ENCODE measurements at places on chromosomes 11 and 22.

DNA sequence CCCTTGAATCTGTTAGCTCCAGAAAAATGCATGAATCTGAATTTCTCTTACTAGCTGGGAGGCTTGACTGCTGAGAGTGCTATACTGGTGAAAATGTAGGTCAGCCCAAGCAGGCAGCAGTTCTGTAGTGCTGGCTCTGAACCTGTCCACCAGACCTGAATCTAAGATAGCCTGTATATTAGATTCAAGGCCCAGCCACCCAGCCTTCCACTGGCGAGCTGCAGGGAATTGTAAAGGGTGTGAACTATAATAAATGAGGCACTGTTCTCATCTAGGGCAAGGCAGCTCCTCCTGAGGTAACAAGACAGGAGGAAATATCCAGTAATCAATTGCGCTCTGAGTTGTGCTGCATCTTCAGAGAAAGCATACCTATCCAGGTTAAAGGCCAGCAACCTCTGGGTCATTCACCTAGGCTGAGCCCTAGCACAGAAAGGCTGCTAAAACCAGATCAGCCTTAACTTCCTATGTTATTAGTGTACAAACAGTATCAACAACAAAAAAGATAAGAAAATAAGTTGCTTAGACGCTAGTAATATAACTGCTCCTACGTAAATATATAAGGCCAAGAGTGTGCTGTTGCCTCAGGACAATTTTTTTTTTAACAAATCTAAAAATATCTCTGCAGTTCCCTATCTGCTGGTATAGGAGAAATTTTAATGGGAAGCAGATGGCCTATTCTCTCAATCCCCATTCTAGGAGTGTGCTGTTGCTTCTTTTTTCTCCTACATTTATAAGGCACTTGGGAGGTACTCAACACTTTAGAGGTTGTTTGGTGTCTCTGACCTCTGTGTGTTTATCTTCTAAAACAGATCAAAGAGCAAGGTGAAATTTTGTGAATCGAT, 63.0 kb downstream of the RELT start:
- no peak for DNase-seq

DNA sequence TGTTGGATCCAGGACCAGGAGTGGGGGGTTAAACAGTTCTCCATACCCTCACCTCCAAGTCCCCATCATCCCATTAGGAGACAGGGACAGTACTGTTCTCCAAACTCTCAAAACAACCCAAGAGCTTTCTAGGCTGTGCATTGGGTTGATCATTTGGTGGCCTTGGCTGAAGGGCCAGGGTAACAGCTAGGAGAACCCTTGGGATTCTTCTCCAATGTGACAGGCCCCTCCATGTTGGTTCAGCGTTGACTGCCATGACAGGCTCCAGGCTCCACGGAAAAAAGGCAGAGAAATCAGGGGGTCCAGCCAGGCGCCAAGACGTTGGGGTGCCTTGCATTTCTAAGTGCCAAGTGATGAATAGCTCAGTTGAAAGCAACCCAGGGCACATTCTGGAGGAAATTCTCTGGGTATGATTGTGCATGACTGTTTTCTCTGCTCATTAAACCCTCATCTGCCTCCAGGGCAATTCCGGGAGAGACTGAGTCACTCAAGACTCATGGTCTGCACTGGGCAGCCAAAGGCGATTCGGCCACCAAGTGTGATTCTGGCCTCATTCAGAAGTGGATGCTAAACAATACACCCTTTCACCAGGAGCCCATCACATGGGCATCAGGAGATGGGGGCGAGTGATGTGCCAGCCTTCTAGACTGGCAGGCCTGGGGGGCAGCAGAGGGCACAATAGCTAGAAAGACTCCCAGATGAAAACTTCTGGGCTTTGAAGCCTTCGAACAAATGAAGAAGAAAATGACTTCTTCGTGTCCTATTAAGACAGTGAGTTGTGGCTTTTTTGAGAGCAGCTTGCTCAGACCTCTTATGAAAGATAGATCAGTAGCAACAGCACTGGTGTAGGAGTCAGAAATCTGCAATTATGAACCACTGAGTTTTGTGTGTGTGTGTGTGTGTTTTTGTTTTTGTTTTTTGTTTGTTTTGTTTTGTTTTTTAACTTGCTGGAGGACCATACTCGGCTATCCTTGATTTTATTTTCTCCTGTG, 27.7 kb downstream of the CD44 start:
- no peak for DNase-seq

- peak; percentile 78 for DNase-seq
Observed at GRCh38 chr11:120316880-120317688, 8.0 kb upstream of the TLCD5 start.

GRCh38 chr22:30306627-30307011, 17.3 kb upstream of the CASTOR1 start:
- DNase-seq: no peak

GRCh38 chr11:128831174-128832120, 35.6 kb downstream of the KCNJ1 start:
- peak; percentile 38 for DNase-seq

DNA sequence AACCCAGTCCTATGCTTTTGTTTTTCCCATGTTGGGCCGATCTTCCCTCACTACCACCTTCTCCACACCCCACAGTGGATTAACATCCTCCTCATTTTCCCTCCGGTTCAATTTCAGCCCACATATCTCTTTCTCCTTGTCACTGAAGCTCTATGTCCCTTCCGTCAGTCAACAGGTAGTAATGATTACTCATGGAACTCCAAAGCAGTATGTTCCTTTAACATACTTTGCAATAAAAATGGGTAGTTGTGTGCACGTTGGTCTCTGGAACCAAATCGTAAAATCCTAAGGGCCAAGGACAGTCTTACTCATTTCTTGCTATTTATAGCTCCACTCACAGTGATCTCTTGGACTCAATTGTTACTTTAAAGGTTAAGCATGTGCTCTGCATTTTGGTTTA, 20.2 kb downstream of the AMOTL1 start:
- DNase-seq: no peak

DNA sequence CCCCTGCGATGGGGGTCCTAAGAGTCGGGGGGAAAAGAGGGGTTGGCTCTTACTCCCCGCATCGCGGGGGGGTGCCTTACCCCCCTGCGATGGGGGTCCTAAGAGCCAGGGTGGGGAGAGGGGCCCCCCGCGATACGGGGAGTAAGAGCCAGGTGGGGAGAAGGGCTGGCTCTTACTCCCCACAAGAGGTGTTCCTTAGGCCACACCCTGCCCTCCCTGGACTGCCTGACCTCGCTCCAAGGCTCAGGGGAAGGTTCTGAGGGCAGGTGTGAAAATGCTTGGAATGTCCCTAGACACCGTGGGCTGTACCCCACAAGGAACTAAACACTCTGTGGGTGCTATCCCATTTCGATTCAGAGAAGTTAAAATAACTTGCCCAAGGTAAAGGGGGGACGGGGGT, 7.8 kb downstream of the UNC93B1 start:
- no peak for DNase-seq

DNA sequence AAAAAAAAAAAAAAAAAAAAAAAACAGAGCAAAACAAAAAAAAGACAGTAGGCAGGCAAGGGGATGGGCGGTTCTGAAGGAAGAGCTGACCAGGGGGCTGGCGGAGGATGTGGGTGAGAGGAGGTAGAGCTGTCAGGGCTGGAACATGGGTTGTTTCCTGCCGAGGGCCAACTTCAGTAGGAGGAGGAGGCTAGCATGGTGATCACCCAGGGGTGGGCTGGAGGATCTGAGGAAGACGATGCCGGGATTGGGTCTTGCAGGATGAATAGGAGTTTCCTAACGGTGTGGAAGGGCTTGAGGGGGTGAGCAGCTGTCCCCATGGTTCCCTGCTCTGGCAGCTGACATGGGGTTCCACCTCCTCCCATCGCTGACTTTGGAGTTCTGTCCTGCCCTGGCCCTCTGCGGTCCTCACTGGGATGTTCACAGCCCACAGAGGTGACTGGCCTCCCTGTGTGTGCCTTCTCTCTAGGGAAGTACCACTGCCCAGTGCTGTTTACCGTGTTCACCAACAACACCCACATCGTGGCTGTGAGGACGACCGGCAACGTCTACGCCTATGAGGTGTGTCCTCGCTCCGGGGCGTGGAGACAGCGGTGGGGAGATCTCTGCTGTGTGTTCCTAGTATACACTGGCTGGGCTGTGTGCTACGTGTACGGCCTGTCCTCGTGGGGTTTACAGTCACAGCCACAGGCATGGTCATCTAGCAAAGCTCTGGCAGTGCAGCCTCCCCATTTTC, 15.2 kb downstream of the PPIL2 start:
- DNase-seq: no peak

GRCh38 chr22:38213319-38213989, 11.7 kb downstream of the MAFF start:
- DNase-seq: no peak

GRCh38 chr11:18676803-18677202, 21.8 kb upstream of the TMEM86A start:
- no peak for DNase-seq

- peak; percentile 59 for DNase-seq
Observed at GRCh38 chr11:94513091-94513490, 830 bp downstream of the C11orf97 start.

DNA sequence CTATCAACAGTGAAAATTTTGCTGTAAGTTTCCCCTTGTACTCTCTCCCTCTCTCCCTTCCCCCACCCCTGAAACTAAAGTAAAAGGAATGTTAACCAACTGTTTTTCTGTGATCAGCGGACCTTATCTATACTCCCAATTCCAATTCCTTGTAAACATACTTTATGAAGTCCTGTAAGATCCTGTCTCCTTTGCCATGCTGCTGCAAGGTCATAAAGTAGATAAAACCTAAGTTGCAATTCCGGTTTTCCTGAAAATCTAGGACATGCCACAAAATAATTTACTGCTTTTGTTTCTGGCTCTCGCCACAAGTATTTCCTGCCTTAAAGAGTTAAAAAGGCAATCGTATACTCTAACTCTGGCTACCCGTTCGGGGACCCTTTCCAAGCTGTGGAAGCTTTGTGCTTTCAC, 1469.0 kb downstream of the LRRC4C start:
- no peak for DNase-seq

GRCh38 chr22:50670914-50671538, 1.6 kb upstream of the SHANK3 start:
- DNase-seq: no peak

DNA sequence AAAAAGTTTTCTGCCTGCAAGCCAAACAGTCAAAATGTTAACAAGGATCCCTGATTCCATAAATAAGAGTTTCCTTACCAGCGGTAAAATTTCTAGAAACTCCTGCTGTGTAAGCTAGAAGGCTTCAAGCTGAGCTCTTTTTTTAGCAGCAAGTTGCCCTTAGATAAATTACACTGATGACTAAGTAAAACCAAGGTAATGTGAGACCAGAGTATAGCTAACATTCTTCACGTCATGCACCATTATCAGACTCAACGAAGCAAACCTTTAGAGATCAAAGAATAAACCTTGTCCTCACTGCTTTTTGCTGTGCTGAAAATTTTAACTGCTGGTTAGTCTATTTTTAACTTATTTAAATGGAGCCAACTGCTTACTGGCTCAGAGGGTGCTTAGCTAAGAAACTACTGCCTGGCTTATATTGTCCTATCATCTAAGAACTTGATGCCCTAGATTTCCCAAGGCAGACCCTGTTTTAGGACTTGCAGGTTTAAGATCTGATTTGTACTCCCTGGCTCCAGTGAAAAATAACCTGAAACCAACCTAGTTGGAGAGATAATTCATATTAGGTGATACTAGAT, 900.7 kb downstream of the JRKL start:
- no peak for DNase-seq

- no peak for DNase-seq
Observed at GRCh38 chr22:22705328-22706100, 61.1 kb downstream of the GGTLC2 start.

GRCh38 chr22:43852573-43853327, 9.6 kb downstream of the SULT4A1 start:
- no peak for DNase-seq

GRCh38 chr22:43313244-43313889, 29.8 kb downstream of the SCUBE1 start:
- DNase-seq: no peak

DNA sequence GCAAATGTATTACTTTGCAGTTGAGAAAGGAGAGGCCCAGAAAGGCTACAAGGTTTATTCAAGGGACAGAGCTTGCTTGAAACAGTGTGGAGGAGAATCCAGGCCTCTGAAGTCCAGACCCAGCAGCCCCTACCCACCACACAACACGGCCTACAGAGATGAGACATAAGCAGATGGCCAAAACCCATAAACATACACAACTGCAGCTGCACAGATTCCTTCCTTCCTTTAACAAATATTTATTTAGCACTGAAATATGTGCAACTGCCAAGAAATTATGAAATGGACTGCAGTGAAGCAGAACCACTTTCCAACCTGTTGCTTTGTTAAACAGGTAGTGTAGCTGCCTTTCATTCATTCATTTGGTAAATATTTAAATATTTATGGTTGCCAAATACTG, 122.3 kb downstream of the SPATA19 start:
- DNase-seq: peak; percentile 83

- DNase-seq: no peak
Observed at GRCh38 chr11:121741761-121742361, 289.1 kb upstream of the SORL1-AS1 start.

GRCh38 chr11:33549483-33549882, 151.1 kb downstream of the C11orf91 start:
- DNase-seq: no peak

DNA sequence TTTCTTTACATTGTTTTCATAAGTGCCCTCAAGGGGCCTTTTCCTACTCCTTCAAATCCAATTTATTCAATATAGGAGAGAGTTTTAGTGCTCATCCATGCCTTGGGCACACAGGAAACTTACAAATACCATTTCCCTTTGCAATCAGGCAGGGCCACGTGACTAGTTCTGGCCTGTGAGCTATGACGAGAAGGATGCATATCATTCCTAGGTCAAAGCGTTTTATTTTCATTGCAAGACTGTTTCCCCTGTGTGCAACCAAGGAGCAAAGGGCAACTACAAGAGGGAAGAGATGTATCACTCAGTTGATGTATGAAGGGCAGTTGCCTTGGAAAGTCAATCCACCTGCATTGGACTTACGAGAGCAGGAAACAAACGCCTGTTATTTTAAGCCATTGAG, 1.9 kb upstream of the TRAF6 start:
- DNase-seq: no peak

DNA sequence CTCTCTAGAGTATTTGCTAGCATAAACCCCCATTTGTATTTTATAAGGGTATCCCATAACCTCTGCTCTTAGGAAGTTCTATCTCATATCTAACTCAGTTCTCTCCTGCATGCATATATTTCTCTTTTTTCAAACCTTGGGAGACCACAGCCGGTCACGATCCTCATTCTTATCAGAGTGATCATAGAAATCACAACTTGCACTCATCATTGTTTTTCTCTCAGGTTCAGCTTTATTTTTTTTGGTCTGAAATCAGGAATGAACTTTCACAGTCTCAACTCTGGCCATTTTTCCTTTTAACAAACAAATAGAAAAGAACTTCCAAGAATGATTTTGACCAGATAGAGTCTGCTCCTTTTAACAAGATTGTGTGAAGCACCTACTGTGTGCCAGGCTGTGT, 98.6 kb upstream of the BLID start:
- DNase-seq: no peak

- DNase-seq: no peak
Observed at GRCh38 chr22:31097941-31098631, 9.3 kb downstream of the SELENOM start.

GRCh38 chr22:47842119-47842518, 1079.7 kb downstream of the TBC1D22A start:
- no peak for DNase-seq
